ENCODE measurements at places on chromosomes 5 and 9. TPM values are rescaled to one million over a fixed set of nuclear protein-coding genes. Genes with fewer than 3 reads are reported as not detected.
A peak's percentile ranks its signal among the peaks of the same experiment; 100 is the strongest.

DNA sequence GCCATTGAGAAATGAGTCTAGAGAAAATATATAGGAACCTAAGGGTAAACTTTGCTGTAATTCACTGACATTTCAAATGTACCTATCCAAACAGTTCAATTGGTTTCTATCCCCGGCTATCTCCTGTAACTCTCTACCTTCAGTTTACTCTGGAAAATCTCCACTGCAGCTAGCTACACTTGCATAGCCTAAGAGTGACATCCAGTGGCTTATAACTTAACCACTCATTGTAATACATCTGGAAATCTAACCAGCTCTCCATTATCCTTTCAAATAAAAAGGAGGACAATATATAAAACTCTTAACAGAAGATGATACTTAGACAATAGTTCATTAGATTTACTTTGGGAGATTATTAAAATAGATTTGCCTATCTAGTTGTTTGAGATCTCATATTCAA lies 35.3 kb upstream of the SPDL1 start:
- H3K36me3 ChIP-seq = no peaks in the 10 kb centered on the region
- H3K27ac ChIP-seq = no peak overlapping the region
- no peaks in the 10 kb centered on the region for H3K4me1 ChIP-seq
- peak; percentile 5 for DNase-seq
- no peak overlapping the region for H3K4me3 ChIP-seq

DNA sequence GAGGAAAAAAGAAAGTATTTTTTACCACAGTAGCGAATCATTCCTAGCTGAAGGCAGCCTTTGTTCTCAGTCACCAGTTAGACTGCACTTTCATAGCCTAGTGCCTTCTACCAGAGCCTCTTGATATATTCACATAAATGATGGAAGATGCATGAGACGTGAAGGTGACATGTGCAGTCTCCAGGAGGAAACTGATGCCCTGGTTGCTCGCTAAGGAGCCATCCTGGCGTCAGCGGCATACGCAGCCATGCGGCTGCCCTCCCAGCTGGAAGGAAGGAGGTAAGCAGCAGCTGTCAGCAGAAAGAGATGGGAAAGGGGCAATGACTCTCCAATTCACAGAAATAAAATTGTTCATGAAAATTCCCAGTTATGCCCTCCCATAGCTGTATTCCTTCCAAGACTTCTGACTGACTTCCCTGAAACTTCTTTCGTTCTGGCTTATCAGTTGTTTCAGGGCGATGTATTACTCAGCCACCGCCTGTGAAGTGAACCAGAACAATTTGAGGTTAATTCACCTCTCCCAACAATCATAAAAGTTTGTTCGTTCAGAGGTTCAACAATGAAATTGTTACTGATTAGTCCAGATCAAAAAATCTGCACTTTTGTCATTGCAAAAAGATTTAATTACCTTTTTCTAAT lies 331.2 kb downstream of the NR2F1-AS1 start:
- H3K36me3 ChIP-seq = no peaks in the 10 kb centered on the region
- DNase-seq = no peak
- H3K27ac ChIP-seq = no peak overlapping the region
- peaks cover 52% of the 10 kb centered on the region for H3K4me1 ChIP-seq
- no peaks in the 10 kb centered on the region for H3K27me3 ChIP-seq
- no peak overlapping the region for H3K4me3 ChIP-seq

DNA sequence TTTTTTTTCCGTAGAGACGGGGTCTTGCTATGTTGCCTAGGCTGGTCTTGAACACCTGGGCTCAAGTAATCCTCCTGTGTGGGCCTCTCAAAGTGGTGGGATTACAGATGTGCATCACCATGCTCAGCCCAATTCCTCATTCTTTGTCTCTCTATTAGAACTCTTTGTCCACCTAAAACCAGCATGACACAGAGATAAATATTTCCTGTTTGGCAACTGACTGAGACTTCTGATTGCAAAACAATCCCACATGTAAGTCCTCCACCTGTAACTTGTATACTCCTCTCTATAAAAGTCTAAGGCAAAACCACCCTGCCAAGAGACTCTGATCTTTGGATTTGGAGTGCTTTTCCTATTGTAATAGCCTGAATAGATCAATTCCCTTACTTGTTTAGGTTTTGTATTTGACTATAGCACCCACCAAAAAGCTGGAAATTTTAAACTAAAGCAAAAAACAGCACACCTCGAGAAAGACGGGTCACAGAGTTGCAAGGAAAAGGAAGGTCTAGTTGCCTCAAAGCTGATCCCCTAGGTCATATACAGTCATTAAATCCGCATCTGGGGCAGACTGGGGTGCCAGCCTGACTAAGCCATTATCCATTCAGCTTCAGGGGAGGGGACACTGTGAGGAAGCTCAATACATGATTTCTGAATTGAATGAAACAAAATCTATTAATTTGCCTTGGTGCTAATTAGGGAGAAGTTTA lies 13.5 kb upstream of the KIF27 start:
- H3K4me3 ChIP-seq = no peak overlapping the region
- H3K27ac ChIP-seq = no peak overlapping the region
- no peak for DNase-seq
- peaks cover 17% of the 10 kb centered on the region for H3K36me3 ChIP-seq
- peaks cover 18% of the 10 kb centered on the region for H3K4me1 ChIP-seq

DNA sequence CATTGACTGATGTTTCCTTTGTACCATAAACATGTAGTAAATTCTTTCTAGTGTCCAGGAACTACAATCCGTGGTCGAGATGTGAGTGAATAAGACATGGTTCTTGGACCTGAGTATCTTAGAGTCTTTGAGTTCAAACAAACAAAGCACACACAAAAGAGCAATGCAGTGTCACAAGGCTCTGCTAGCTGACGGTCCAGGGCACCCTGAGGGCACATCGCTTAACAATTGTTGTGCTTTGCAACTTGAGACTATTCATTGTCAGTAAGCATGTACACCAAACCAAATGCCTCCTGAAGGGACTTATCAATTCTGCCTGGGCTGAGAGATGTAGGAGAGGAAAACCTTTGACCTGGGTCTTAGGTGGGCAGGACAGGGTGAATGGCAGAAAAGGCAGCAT lies 84.8 kb downstream of the CAMK4 start:
- no peaks in the 10 kb centered on the region for H3K27me3 ChIP-seq
- no peak overlapping the region for H3K4me3 ChIP-seq
- no peaks in the 10 kb centered on the region for H3K36me3 ChIP-seq
- H3K27ac ChIP-seq = no peak overlapping the region

- H3K27ac ChIP-seq = peak overlapping the region; percentile 100
- peaks cover 3% of the 10 kb centered on the region for H3K36me3 ChIP-seq
- H3K27me3 ChIP-seq = no peaks in the 10 kb centered on the region
- H3K4me3 ChIP-seq = peak overlapping the region; percentile 79
- peaks cover 56% of the 10 kb centered on the region for H3K4me1 ChIP-seq
- DNase-seq = peak; percentile 89
These were observed 7.0 kb upstream of the MGAT1 start for GRCh38 chr5:180809403-180810209.

GRCh38 chr5:150765011-150765798 lies 6.4 kb upstream of the DCTN4 start:
- H3K27me3 ChIP-seq = no peaks in the 10 kb centered on the region
- no peak overlapping the region for H3K27ac ChIP-seq
- H3K4me3 ChIP-seq = no peak overlapping the region
- H3K4me1 ChIP-seq = peaks cover 46% of the 10 kb centered on the region
- DNase-seq = no peak
- no peaks in the 10 kb centered on the region for H3K36me3 ChIP-seq

GRCh38 chr5:71924325-71924724 lies 182.9 kb upstream of the MAP1B start:
- H3K27ac ChIP-seq = no peak overlapping the region
- H3K4me1 ChIP-seq = no peaks in the 10 kb centered on the region
- no peak overlapping the region for H3K4me3 ChIP-seq
- no peaks in the 10 kb centered on the region for H3K27me3 ChIP-seq

- H3K4me3 ChIP-seq = no peak overlapping the region
- DNase-seq = no peak
- H3K4me1 ChIP-seq = no peaks in the 10 kb centered on the region
- H3K27ac ChIP-seq = no peak overlapping the region
- H3K36me3 ChIP-seq = peaks cover 62% of the 10 kb centered on the region
- H3K27me3 ChIP-seq = no peaks in the 10 kb centered on the region
These were observed 98.0 kb upstream of the OTULINL start for GRCh38 chr5:14483504-14484157.

DNA sequence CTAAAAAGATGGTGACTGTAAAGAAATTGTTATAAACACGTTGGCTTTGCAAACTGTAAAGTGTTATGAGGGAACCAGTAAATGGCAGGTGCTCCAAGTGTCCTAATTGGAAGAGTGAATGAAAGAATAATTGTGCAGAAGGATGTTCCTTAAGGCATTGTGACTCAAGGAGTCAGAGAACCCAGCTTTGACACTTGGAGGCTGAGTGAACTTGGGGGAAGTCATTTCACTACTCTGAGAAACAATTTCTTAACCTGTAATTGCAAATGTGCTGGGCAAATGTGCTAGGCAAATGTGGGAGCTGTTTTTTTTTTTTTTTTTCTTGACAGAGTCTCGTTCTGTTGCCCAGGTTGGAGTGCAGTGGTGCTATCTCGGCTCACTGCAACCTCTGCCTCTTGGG lies 84.0 kb upstream of the TNFSF8 start:
- H3K4me1 ChIP-seq = no peaks in the 10 kb centered on the region
- H3K4me3 ChIP-seq = no peak overlapping the region
- no peak for DNase-seq
- no peaks in the 10 kb centered on the region for H3K36me3 ChIP-seq
- no peak overlapping the region for H3K27ac ChIP-seq
- H3K27me3 ChIP-seq = no peaks in the 10 kb centered on the region

GRCh38 chr5:56024810-56025150 lies 30.0 kb upstream of the IL6ST start:
- no peaks in the 10 kb centered on the region for H3K27me3 ChIP-seq
- DNase-seq = no peak
- H3K36me3 ChIP-seq = no peaks in the 10 kb centered on the region
- no peak overlapping the region for H3K4me3 ChIP-seq
- peak overlapping the region; percentile 81 for H3K27ac ChIP-seq
- peaks cover 58% of the 10 kb centered on the region for H3K4me1 ChIP-seq

- no peaks in the 10 kb centered on the region for H3K27me3 ChIP-seq
- no peaks in the 10 kb centered on the region for H3K4me1 ChIP-seq
- H3K4me3 ChIP-seq = no peak overlapping the region
- no peaks in the 10 kb centered on the region for H3K36me3 ChIP-seq
- no peak for DNase-seq
These were observed 617.8 kb downstream of the PDE4D start for GRCh38 chr5:59275510-59276324.

- H3K36me3 ChIP-seq = 0 out of 2 replicates have a peak, but pooled peaks cover 1% of the 10 kb centered on the region
- H3K27ac ChIP-seq = peak overlapping the region; percentile 98
- DNase-seq = peak; percentile 97
These were observed 72.6 kb downstream of the DAPK1 start for GRCh38 chr9:87570000-87570908.

GRCh38 chr5:127216898-127217675 lies 73.5 kb upstream of the MEGF10 start:
- no peaks in the 10 kb centered on the region for H3K4me1 ChIP-seq
- no peaks in the 10 kb centered on the region for H3K27me3 ChIP-seq
- no peaks in the 10 kb centered on the region for H3K36me3 ChIP-seq
- no peak overlapping the region for H3K4me3 ChIP-seq

TESK1 gene
- 3.1 TPM for total RNA-seq

PSMD5 gene
- total RNA-seq = 32.6 TPM

ANKRD34B gene
- total RNA-seq = 0.06 TPM

MARVELD2 gene
- 15.4 TPM for total RNA-seq

PRDM9 gene
- not detected for total RNA-seq

C5orf52 gene
- total RNA-seq = not detected

TERT gene
- 1.2 TPM for total RNA-seq

Measured in HepG2 (cell line).